ENCODE measurements at places on chromosomes 2 and 18. TPM values are rescaled to one million over a fixed set of nuclear protein-coding genes. Genes with fewer than 3 reads are reported as not detected.

OR6B2 gene
- total RNA-seq = not detected

RGPD6 gene
- 10.0 TPM for total RNA-seq

LOXL3 gene
- total RNA-seq = 4.1 TPM

CFC1B gene
- not detected for total RNA-seq

NETO1 gene
- total RNA-seq = 1.6 TPM

DBI gene
- total RNA-seq = 227 TPM

C2orf78 gene
- total RNA-seq = not detected

GTF2A1L gene
- total RNA-seq = not detected

ACTG2 gene
- 12.1 TPM for total RNA-seq

HAAO gene
- 3.4 TPM for total RNA-seq

PCARE gene
- 1.0 TPM for total RNA-seq

RUFY4 gene
- not detected for total RNA-seq

PPIL3 gene
- total RNA-seq = 22.6 TPM

GYPC gene
- total RNA-seq = 77.1 TPM

TXNL1 gene
- total RNA-seq = 71.9 TPM

CD8B2 gene
- not detected for total RNA-seq

GREB1L gene
- total RNA-seq = 19.7 TPM

SERPINB11 gene
- not detected for total RNA-seq

MROH2A gene
- not detected for total RNA-seq

FAM237A gene
- total RNA-seq = not detected

KATNAL2 gene
- total RNA-seq = 4.1 TPM

ADCY3 gene
- total RNA-seq = 42.7 TPM

M1AP gene
- total RNA-seq = 0.65 TPM

METTL5 gene
- total RNA-seq = 51.5 TPM

C2orf66 gene
- total RNA-seq = 0.18 TPM

FSHR gene
- 0.29 TPM for total RNA-seq

OSR1 gene
- 59.7 TPM for total RNA-seq

RTP5 gene
- total RNA-seq = 0.12 TPM

METTL8 gene
- 10.2 TPM for total RNA-seq

ASB18 gene
- total RNA-seq = 1.9 TPM

SLC38A11 gene
- total RNA-seq = 0.71 TPM

DTNA gene
- total RNA-seq = 128 TPM

UGT1A4 gene
- not detected for total RNA-seq

LBX2 gene
- 1.0 TPM for total RNA-seq

CYS1 gene
- total RNA-seq = 4.1 TPM

TRABD2A gene
- 0.91 TPM for total RNA-seq

LRP1B gene
- total RNA-seq = 1.2 TPM

HNMT gene
- total RNA-seq = 32.6 TPM

IL36A gene
- not detected for total RNA-seq

DOCK10 gene
- total RNA-seq = 5.0 TPM

Measured in left cardiac atrium (tissue), 4 donors.